GM12892 (cell line): ENCODE measurements at places on chromosomes 4 and X.

DNA sequence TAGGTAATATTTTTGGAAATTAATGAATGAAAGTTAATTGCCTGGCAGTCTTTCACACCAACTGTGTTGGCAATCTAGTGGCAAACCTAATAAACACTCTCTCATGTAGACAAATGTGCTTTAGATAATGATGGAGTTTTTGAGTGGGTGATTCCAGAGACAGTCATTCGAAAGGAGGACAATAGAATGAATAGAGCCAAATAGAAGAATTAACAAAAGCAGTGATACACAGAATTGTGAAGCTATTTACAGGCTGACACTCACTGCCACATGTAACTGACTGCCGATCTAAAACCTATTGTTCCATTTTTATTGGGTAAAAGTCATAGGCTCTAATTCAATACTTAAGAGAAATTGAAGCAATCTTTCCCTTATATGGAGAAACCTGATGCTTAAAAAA lies 338.5 kb downstream of the PCDH7 start:
- DNase-seq = no peak

DNA sequence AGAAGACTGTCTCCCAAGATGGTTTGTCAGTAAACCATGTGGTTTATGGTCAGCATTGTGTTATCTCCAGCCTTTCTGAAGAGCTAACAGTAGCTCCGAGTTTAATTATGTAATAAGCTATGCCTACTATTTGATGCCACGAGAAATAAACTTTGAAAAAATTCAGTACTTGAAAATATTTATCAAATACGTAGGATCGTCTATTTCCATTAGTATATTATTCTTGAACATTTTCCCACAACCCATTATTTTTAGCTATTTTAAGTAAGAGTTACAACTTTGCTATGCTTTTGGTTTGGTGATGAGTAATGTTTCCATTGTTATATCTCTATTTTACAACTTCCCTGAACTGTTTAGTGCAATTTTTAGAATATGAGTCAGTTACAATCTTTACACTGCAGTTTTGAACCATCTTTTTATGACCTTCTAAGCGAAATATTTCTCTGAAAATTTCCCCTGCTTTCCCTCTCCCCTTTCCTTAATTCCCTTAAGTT lies 44.5 kb upstream of the TRIM2 start:
- no peak for DNase-seq

- no peak for DNase-seq
Measured at GRCh38 chr4:82629238-82630000, 67.6 kb upstream of the TMEM150C start.

GRCh38 chrX:77628294-77629025 lies 157.6 kb downstream of the ATRX start:
- no peak for DNase-seq

GRCh38 chrX:115616943-115617563 lies 56.1 kb downstream of the PLS3 start:
- peak; percentile 0 for DNase-seq

DNA sequence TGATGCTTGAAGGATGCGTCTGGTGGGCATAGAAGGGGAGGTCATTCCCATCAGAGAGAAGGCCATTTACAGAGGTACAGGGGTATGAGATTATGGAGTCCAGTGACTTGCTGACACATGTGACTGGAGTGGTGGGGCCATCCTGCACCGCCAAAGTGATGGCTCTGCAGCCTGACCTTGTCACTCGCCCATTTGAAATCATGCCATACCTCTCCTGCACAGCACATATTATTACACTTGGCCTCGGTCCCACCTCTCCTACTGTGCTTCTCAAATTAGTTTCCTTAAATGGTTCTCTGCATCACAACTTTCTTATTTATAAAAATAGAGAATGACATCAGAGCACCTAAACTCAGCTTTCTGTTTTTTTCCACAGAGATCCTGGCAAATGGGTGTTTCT lies 60.7 kb upstream of the HAND2 start:
- no peak for DNase-seq

- no peak for DNase-seq
Measured at GRCh38 chr4:8336412-8337075, 67.0 kb downstream of the HTRA3 start.

DNA sequence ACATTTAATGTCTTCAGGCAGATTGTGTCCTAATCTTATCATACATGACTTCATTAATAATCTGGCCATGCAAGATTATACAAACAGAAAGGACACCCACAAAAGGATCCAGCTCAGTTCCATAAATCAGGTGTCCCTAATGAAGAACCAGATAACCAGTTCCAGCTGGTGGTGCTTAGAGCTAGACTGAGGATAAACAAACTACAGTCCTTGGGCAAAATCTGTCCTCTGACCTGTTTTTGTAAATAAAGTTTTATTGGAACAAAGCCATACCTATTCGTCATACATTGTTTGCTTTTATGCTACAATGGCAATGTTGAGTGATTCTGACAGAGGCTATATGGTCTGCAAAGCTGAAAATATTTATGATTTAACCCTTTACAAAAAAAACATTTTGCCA lies 199.5 kb downstream of the MID1IP1 start:
- DNase-seq = no peak

DNA sequence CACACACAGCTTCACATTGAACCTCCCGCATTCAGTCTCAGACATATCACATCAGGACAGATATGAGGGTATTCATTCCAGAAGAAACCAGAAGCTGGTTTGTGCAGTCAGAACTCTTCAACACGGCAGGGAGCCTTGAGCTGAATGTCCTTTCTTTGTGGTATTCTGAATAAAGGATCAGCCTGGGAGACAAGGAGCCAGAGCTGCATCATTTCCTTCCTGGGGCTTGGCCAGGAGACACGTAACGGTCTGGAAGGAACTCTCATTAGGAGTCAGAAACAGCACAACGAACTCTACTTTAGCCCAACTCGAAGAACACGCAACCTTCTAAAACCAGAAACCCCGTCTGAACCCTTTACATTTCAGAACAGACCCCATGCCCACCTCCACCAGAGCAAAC lies 46.4 kb downstream of the KDR start:
- no peak for DNase-seq

DNA sequence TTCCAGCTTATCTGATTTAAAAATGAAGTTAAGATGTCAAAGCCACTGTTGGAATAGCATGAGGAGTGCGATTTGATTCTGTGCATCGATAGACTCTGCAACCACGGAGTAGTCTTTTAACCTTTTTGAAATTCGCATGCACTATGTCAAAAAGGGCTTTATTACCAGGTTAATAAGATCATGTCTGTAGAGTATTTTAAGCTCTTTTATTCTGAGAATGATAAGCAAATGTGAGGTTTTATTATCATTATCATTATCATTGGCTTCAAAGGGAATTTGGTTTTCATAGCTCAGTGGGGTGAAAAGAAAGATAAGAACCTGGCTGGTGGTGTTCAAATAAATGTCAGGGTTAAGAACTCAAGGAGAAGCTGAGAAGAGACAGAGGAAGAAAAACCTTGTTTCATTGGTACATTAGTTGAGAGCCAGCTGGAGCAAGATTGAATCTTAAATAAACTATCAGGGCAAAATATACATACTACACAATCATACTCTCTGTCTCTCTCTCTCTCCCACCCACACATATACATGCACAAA lies 102.6 kb downstream of the MMRN1 start:
- no peak for DNase-seq

DNA sequence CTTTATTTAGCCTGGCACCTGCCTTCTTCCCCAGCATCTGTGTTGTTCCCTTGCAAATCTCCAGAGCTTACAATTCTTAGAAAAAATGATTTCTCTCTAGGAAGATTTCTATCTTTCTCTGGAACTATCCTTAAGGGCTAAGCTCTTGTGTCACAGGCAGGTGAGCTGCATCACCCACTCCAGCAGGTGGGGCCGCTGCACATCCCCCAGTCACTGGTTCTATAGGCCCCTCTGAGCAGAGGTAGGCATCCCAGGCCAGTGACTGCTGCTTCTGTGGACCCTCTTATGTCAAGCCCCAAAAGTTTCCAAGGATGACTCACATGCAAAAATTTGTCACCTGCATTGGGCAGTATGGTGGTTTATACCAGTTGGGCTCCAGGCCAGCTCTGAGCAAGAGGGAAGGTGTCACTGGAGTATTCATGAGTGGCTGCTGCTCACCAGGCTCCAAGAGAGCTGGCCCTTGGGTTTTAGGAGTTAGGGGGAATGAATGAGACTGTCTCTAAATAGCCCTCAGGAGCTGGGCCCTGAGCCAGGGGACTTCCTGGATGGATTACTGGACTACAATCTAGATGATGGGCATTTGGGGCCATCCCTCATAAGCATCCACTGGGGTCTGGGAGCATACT lies 208.1 kb upstream of the EOLA2 start:
- DNase-seq = no peak

- DNase-seq = no peak
Measured at GRCh38 chr4:98570151-98570797, 88.1 kb downstream of the TSPAN5 start.

DNA sequence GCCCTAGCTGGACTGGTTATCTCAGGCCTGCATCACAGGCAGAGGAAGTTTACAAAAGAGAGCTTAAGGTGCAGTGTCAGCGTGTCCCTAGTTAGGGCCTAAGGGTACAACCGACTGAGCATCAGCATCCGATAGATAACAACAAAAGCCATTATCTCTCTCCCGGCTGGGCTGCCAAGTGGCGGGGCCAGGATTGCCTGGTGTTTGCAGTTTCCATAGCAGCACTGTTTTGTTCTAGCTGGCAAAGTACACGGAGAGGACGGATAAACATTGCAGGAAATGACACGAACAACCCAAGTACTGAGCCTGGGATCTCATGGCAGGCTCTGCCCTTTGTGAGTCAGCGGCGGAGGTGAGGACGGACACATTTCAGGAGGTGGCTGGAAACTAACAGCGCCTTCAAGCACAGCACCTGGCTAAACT lies 104.7 kb upstream of the NOCT start:
- DNase-seq = no peak

DNA sequence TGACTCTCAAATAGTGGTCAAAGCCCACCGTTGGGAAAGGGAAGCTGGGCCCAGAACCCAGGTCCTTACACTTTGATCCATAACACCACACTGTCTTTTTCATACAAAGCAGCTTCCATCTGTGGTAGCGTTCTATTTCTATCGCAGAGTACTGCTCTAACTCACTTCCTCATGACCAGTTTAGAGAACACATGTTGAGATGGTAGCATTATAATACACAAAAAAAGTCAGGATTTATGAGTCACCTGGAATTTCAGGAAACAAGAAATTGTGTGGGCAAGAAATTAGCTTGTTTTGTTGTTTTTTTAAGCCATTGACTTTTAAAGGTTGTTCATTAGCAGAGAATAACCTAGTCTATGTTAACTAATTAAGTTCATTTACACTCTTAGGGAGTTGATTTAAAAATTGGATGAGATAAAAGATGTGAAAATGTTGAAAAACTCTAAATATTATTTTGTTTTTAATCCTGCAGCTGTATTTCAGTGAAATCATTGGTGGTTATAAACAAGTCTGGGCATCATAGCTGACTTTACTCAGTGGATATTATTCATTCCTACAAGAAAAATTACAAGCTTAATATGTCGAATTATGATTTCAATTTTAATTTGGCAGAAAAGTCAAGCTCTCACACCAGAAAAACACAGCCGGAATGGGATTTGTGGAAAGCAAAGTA lies 1011.1 kb upstream of the HS3ST1 start:
- DNase-seq = no peak

- no peak for DNase-seq
Measured at GRCh38 chr4:173009129-173009823, 159.3 kb upstream of the GALNT7 start.

DNA sequence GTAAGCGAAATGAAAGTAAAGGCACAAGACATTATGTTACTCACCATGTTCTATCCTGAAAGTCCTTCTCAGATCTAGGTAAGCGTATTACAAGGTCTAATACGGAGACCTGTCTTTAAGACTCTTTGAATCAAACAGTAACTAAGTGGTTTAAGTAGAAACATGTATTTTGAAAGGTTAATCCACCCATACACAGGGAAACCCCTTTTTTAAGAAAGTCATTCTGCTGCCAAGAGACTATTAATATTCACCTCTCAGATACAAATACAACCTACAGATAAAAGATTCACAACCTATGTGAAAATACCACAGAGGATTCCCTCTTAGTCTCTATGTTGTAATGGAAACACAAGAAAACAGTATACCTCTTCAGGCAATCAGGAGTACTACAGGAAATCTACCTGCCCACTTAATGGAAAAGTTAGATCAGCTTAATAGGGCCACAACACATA lies 63.2 kb upstream of the TNIP3 start:
- no peak for DNase-seq

GRCh38 chrX:20274121-20274520 lies 7.4 kb upstream of the RPS6KA3 start:
- no peak for DNase-seq

- DNase-seq = no peak
Measured at GRCh38 chr4:93467484-93468155, 360.9 kb upstream of the ATOH1 start.

DNA sequence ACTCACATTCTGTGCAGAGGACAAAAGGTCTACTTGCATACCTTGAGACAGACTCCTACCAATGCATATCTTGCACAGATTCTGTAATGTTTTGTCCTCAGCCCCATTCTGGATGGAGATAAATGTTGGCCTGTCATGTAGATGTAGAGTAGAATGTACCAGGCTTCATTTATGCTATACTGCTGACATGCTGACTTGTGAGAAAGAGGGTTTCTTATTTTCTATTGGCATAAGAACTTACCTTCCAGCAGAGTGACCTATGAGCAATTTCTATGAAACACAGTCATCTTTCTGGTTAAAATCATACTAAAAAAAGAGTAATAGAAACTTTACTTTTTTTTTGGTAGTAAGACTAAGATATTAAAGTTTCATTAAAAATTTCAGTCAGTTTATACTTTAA lies 17.2 kb downstream of the SLC4A4 start:
- DNase-seq = no peak

DNA sequence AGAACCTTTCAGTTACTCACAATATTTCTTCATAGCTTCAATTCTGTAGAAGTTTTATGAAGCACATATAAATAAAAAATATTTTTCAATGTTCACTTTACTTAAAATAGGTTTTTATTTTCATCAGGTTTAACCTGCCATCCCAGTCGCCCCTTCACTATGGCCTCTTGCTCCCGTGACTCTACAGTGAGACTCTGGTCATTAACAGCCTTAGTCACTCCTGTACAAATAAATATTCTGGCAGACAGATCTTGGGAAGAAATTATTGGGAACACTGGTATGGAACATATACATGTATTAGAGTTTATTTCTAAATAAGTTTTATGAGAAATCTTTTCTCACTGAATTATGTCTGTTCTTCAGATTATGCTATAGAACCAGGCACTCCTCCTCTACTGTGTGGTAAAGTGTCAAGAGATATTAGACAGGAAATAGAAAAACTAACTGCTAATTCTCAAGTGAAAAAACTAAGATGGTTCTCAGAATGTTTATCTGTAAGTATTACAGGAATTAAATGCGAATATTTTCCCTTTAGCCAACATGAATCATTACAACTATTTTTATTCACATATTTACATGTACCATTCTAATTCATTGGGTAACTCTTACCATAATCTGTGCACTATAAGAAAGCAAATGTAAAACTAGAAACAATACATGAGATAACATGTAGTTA lies 45.6 kb downstream of the SPATA4 start:
- no peak for DNase-seq

GRCh38 chr4:37517326-37517725 lies 168.8 kb downstream of the RELL1 start:
- no peak for DNase-seq

- DNase-seq = no peak
Measured at GRCh38 chr4:87462102-87462501, 39.7 kb downstream of the NUDT9 start.
